ENCODE measurements at places on chromosomes 1 and 21. TPM values are rescaled to one million over a fixed set of nuclear protein-coding genes. Genes with fewer than 3 reads are reported as not detected.

DNA sequence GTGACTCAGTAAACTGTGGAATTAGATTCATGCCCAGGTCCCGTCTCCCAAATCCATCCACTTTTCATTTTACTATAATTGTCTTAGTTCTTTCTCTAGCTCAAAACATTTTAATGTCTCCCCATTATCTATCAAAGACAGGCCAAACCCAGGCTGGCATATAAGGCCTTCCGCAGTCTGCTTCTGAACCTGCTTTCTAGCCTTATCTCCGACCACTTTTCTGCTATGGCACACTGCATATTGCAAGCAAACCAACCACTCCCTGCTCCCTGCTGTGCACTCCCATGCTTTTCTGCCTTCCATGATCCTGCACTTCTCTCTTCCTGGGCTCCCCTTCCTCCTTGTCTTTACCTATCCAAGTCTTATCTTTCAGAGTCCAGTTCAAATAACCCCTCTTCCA, 17.3 kb upstream of the PIGM start:
- no peak for DNase-seq

- peak; percentile 32 for DNase-seq
These were observed 373.7 kb downstream of the SRGAP2C start for GRCh38 chr1:121558514-121558913.

DNA sequence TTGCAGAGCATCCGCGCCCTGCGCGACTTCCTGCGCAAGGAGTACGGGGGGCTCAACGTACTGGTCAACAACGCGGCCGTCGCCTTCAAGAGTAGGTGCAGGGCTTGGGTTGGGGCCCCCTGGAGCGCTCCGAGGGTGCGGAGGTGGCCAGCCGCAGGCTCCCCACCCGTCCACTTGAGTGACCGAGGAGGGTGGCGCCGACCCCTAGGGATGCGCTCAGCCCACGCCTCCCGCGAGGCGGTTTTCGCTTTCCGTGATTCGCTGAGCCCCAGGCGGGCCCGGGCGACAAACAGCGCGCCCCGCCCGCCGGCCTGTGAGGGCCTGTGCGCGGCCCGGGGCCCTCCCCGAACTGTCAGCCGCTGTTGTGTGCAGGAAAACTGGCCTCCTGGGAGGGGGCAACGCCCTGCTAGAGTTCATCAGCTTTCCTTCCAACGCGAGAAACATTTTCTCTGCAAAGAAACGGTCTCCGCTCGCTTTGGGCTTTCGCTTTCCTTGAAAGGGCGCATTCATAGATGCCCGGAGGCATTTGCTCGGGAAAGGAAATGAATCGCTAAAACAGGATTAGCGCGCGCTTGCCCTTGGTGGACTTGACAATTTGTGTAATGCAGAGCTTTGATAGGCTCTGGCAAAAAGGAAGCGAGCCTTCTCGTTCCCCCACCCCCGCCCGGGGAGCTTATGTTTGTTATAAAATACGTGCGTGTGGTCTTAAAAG, 668 bp downstream of the CBR3 start:
- DNase-seq, result no peak

DNA sequence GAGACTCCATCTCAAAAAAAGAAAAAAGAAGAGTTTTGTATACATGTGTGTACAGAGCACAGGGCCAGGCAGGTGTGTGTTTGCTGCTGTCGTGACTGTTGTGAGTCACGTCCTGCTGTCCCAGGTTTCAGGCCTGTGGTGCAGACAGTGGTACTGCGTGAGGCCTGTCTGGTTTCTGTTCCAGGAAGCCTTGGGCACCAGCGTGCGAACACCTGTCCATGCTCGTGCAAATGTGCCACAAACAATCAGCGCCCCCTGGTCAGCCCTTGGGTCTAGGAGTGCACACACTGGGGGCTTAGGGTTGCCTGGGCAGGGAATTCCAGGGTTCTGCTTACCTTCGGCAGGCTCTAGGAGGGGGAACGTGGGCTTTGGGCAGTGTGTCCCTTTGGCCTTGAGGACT, 16.9 kb downstream of the GPR157 start:
- DNase-seq, result no peak

- no peak for DNase-seq
These were observed 801.7 kb upstream of the PRMT6 start for GRCh38 chr1:106254748-106255147.

DNA sequence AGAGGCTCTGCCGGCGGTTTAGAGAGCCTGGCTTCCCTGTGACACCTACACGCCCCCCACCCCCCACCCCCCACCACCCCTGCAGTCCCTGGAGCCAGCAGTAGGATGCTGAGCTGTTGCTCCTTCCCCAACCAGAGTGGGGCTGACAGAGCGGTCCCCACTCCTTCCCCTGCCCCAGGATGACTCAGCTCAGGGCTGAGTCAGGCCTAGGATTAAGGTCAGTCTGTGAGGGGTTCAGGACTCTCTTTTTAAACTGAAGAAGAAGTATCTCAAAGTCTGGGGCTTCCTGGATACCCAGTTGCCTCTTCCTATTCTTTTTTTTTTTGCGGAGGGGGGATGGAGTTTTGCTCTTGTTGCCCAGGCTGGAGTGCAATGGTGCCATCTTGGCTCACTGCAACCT, 19.1 kb downstream of the DMBX1 start:
- DNase-seq, result no peak

DNA sequence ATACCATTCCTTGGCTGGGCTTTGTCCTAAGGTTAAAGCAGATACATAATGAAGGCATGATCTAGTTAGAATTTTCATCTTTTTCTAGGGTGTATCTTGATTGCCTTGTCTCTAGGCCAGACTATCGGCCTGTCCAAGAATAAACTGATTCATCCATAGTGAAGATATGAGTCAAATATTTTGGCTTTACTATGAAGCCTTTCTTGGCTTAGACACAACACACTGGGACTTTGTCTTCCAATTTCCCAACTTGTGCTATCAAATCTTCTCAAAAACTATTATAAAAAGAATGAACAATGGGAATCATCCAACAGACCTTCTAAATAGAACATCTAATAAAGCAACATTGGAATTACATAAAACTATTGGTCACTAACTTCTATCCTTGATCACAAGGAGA, 64.8 kb downstream of the WARS2 start:
- DNase-seq, result no peak

GRCh38 chr1:234633246-234634003, 23.4 kb upstream of the IRF2BP2 start:
- DNase-seq, result no peak

DNA sequence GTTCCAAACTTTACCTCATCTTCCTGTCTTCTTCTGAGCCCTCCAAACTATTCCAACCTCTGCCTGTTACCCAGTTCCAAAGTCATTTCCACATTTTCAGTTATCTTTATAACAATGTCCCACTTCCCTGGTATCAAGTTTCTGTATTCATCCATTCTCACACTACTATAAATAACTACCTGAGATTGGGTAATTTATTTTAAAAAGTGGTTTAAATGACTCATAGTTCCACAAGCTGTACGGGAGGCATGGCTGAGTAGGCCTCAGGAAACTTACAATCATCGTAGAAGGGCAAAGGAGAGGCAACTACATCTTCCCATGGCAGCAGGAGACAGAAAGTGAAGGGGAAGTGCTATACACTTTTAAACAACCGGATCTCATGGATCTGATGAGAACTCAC, 428.5 kb upstream of the RGS18 start:
- no peak for DNase-seq

GRCh38 chr1:56438901-56439551, 140.3 kb downstream of the PLPP3 start:
- no peak for DNase-seq

DNA sequence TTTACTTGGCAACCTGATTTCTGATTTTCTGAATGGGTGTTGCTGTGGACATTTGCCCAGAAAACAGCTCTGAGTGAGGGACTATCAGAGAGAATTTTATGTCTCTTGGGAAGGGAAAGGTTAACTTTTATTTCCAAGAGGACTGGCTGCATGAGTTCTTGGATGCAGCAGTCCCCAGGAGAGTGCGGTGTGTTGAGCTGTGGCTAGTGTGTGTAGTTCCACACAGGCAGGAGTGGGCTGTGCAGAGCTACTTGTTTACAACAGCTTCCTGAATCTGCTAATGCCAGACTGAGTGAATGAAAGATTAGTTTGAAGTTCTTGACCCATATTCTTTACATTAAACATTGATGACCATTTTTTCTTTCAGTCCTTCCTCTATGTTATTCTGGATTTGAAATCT, 41.0 kb upstream of the APOBEC4 start:
- DNase-seq, result no peak

- DNase-seq, result peak; percentile 20
These were observed 72.4 kb downstream of the CASZ1 start for GRCh38 chr1:10724052-10724494.

DNA sequence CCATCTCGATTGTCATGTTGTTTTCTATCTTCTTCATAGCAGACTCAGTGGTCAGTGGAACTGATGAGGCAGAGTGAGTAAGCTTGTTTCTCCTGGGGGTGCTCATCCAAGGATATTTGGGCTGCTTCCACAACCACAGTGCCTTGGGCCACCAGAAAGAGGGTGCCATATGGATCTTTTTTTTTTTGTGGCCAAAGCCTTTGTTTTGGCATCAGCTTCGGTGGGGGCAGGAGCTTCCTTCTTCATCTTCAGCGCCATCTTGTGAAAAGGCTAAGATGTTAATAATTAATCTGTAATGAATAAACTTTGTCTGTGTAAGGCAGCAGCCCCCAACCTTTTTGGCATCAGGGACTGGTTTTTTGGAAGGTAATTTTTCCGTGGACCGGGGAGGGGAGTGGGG, 6.6 kb upstream of the PLPP3 start:
- no peak for DNase-seq

DNA sequence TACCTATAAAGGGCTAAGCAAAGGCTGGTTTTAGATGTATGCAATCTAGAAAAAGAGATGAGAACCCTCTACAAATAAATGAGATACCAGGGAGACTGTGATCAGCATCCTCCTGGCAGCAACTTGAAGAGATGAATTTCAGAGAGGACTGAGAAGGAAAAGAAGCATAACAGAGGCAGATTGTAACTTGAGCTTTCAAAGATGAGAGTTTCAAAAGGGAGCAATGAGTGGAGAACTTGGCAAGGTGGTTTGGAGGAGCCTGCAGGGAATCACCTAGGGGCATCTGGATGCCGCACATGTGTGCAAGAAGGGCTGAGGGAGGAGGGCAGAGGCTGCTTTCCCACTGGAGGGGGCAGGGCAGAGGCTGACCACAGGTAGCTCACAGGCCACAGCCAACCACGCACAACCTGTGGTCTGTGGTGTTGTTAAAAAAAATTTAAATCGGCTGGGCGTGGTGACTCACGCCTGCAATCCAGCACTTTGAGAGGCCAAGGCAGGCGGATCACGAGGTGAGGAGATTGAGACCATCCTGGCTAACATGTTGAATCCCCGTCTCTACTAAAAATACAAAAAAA, 50.2 kb downstream of the PCNX2 start:
- no peak for DNase-seq

- DNase-seq, result no peak
These were observed 789.0 kb downstream of the PLA2G4A start for GRCh38 chr1:187617776-187618175.

GRCh38 chr1:231337043-231337471, 595 bp downstream of the EXOC8 start:
- DNase-seq, result no peak

GRCh38 chr1:12622506-12622905, 4.5 kb upstream of the DHRS3 start:
- DNase-seq, result no peak

DNA sequence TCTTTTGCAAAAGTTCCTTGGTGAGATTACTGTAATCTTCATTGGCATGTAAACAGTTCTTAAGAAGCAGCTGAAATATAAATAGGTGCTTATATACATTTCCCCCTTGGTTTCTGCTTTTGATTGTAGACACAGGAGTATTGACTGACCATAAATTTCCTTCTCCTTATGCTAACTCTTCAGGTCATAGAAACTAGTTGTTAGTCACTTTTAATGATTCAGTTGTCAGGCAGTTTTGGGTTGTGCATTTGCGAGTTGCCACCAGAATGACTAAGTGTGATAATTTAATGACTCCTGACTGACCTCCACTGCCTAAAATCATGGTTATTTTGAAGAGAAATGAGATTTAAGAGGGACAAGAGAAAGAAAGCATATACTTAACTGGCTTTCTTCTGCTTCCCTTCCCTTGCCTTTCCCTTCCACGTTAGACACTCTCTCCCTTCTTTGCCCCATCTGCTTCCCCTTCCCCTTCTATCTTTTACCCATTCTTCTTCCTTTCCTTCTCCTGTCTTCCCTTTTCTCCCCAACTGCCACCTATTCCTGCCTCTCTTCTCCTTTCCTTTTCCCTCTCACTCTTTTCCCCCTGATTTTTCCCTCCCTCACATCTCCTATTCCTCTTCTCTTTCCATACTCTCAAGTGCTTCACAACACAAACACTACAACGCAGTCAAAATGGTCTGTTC, 12.3 kb downstream of the ZMPSTE24 start:
- DNase-seq, result peak; percentile 44

GRCh38 chr1:228151180-228151925, 1.6 kb downstream of the GJC2 start:
- DNase-seq, result no peak

- no peak for DNase-seq
These were observed 50.3 kb downstream of the HIVEP3 start for GRCh38 chr1:41868241-41868998.

DNA sequence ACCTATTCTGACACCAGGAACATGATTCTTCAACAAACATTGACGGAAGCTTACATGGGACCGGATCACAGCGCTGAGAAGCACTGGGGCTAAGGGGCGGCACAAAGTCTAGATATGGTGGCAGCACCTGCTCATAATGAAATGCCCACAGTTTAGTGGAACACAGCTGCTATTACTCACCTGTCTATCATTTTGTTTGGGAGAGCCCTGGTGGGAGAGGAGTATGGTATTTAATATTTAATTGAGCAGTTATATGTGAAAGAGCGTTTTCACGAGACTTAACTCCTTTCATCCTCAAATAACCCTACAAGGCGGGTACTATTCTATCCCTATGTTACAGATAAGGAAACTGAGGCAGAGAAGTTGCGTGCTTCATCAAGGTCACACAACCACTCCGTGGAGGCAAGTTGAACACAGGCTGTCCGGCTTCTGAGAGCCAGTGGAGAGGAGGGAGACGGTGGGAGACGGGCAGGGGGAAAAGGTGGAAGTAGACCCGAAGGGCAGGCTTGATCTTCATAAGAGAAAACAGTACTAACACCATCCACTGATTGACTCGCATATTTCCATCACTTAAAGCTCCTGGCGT, 790 bp upstream of the TSNAX start:
- DNase-seq, result no peak

- no peak for DNase-seq
These were observed 139.7 kb downstream of the SLC44A5 start for GRCh38 chr1:75471252-75471651.

GRCh38 chr1:5757187-5757805, 234.9 kb downstream of the NPHP4 start:
- no peak for DNase-seq

PGLYRP3 gene
- not detected for total RNA-seq

PLA2G5 gene
- not detected for total RNA-seq

FMOD gene
- 0.17 TPM for total RNA-seq

All from epithelial cell of proximal tubule (primary cell).